ENCODE measurements at places on chromosomes 2 and 18.

DNA sequence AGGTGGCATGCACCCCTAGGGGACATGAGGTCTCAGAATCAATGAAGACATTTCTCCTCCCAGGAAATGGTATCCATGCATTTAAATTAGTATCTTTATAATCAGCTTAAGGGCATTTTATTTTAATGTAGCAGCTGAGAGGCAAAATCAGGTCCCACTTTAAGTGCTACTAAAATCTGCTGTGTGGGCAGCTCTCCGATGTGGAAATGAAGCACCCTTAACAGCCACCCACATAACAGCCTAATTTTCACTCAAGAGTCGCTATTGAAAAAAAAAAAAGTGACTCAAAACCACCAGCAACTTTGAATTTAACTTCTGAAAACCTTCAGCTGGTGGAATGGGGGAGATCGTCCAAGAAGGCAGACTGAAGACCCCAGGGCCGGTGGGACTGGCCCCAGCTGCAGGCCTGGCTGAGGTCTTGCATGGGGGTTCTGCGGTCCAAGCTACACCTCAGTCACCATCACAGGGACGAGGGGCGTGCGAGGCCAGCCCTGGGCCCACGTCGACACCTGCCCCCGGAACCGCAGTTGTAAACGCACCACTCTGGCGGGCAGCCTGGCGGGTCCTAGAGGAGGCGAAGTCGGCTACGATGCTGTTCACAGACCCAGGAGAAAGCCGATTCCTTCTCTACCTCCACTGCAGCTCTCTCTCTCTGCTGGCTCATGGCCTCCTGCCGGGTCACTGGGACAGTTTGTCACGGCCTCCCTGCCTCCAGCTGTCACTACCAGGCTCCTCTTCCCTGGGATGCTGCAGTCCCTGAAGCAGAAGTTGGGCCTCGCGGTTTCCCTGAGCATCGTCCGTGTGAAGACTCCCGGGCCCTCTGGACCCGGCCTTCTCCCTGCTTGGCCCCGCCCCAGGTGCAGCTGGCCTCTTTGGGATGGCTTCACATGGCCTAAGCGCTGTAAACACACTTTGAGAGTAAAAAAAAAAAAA is 111.9 kb downstream of the KCNF1 start:
- no peak for DNase-seq

GRCh38 chr2:63587814-63588384 is 378 bp downstream of the WDPCP start:
- no peak for DNase-seq

- no peak for DNase-seq
Measured at GRCh38 chr2:85470850-85471800, 52.6 kb downstream of the SH2D6 start.

- DNase-seq, result no peak
Measured at GRCh38 chr18:10864722-10865121, 284.6 kb downstream of the PIEZO2 start.

- no peak for DNase-seq
Measured at GRCh38 chr2:4576075-4576474, 872.7 kb downstream of the DCDC2C start.

DNA sequence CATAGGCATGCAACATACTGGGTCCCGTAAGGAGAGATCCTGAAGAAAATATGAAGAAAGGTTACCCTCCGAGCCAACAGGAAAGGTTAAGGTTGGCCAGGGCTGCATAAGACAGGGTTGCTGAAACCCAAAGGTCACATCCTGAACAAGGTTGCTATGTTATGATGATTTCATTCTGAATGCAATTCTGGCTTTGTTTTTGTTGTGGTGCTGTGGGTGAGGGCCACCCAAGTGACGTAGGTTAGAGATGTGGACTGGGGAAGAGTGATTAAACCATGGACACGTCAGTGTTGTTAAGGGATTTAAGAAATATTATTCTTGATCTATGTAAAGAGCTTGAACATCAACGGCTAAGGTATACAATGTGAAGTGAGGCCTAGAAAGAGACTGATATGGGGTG is 60.0 kb downstream of the ZEB2 start:
- no peak for DNase-seq

GRCh38 chr2:230976671-230977171 is 19.2 kb upstream of the SPATA3 start:
- DNase-seq, result no peak

GRCh38 chr2:118529908-118530599 is 317.4 kb downstream of the EN1 start:
- DNase-seq, result no peak

DNA sequence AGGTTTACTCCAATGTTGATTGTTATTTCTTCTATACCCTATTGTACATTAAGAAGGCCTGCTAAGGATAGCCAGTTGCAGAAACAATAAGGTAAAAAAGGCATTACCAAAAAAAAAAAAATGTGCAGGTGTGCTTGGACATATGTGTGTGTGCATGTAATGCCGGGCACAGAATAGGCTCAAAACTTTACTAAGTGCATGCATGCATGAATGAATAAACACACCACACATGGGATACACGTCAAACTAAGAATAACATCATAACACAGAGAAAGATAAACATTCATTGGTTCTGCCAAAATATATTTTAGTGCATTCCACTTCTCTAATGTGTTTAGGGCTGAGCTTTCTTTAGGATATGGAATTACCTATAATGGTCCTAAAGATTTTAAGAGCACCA is 298.2 kb downstream of the TCF4 start:
- DNase-seq, result no peak

- no peak for DNase-seq
Measured at GRCh38 chr2:149169656-149170055, 131.2 kb downstream of the LYPD6B start.

DNA sequence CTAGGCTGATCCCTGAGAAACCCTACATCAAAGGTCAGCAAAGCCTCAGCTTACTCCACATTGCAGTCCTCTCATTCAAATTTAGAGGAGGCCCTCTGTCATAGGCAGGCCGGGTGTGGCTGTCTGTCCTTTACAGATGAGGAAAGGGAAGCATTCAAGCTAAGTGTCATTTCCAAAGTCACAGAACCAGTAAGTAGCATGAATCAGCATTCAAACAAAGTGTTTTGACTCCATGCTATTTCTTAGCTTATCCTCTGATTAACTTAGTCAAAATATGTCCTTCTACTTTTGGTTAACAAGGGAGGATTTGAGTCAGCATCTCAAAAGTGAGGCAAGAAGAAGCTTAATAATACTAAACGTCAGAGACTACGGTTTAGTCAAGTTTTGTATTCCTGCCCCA is 409.0 kb upstream of the POU3F3 start:
- no peak for DNase-seq

GRCh38 chr2:160576054-160576499 is 82.5 kb upstream of the RBMS1 start:
- DNase-seq, result no peak

GRCh38 chr2:201072201-201072530 is 365 bp downstream of the NDUFB3 start:
- DNase-seq, result no peak

GRCh38 chr2:236505041-236505440 is 64.6 kb upstream of the ACKR3 start:
- DNase-seq, result no peak

DNA sequence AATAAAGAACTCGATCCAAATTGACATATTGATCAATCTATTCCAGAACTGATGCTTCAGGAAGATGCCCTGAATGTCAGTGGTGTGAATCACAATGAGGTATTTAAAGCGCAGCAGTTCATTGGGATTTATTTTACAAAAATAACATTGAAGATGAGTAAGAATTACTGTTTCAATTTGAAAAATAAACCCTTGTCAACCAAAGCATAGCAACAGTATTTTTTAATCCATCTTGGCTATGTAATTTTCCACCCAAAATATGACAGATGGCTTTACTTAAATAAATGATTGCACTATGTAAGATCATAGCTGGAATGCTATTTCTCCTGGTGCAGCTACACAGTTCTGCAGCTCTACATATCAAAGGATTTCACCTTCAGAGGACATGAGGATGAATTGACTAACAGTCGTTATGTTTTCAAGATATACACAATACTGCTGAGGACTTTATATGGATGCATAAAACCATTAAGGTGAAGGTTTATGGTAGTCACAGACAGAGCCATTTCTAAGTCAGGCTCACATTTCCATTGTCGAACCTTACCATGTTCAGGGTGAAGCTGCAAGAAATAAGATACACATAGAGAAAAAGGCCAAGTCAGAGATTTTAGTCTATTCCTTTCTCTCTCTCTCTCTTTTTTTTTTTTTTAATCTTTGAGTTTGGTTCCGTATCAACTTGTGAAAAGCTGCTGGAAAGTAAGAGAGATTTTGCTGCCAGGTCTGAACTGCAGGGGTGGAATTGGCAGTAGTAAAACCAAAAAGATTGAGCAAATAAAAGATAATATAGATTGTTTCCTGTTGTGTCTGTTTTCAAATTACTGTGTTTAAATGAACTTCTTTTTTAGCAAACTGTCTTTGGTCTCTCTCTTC is 398.0 kb upstream of the CDH20 start:
- DNase-seq, result no peak

- DNase-seq, result no peak
Measured at GRCh38 chr2:143144813-143145455, 15.7 kb downstream of the ARHGAP15 start.

GRCh38 chr18:77528872-77529271 is 279.2 kb downstream of the GALR1 start:
- no peak for DNase-seq

- no peak for DNase-seq
Measured at GRCh38 chr2:17933256-17933655, 54.8 kb downstream of the KCNS3 start.

DNA sequence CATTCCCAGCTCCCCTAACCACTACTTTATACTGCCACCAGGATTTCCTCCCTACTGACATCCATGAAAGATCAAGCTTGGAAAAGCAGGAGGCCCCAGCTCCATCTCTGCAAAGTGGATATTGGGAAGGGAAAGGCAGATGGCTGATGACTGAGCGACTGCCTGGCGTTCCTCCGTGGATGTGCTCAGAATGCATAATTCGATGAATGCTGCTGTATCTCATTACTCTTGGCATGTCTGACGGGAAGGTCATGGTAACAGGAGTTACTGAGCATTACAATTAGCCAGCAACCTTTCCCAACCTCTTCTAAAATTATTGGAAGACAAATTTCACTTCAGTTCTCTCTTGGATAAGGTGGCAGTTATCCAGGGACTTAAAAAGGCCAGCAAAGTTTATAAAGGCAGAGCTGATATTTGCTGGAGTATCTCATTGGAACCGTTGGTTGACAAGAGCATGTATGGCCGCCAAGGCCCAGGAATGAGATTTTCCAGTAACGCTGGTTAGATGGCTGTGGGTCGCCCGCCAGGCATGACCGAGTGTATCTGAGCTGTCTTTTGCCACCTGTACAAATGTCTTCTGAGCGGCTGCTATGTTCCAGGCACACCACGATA is 34.5 kb downstream of the KCNE4 start:
- DNase-seq, result no peak

DNA sequence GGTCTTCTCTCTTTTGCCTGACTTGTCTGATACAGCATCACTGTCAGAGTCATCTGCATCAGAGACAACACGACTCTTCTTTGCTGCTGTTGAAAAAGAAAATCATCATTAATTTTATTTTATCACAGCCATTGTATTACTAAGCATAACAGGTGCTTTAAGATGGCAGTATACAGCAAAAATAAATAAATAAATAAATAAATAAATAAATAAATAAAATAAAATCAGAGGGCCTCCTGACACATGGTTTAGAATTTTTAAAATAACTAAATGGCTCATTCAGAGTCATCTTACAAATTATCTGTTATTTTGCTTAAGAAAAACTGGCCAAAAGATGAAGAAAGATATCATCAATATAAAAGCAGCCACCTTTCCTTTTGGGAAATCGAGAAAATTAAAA is 22.8 kb downstream of the IWS1 start:
- DNase-seq, result no peak

DNA sequence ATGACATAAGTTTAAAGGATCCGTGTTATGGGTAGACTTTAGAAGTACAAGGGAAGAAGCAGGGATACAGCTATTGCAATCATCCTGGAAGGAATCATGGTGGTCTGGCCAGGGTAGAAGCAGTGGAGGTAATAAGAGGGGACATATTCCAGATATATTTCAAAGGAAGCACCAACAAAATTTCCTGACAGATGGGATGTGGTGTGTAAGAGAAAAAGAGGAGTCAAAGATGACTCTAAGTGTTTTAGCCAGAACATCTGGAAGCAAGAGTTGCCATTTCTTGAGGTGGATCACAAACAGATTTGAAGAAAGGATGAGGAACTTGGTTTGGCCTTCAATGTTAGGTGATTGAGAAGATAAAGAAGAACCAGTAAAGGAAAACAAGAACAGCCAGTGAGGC is 133.1 kb upstream of the CTAGE1 start:
- DNase-seq, result no peak

DNA sequence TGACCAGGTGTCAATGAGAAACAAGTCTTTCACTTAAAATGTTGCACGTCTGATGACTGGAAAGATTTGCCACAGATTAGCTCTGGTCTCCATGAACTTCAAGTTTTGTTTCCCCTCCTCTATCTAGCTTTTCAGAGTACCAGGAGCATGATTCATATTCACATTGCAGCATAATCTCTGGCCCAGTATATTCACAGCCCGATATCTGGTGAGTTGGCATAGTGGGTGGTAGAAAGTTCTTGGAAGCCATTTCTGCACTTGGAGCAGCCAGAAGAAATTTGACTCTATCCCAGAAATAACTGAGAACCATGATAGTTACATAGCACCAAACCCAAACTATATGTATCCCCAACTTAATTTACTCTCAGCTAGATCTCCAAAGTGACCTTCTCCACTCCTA is 503.9 kb downstream of the PID1 start:
- no peak for DNase-seq

DNA sequence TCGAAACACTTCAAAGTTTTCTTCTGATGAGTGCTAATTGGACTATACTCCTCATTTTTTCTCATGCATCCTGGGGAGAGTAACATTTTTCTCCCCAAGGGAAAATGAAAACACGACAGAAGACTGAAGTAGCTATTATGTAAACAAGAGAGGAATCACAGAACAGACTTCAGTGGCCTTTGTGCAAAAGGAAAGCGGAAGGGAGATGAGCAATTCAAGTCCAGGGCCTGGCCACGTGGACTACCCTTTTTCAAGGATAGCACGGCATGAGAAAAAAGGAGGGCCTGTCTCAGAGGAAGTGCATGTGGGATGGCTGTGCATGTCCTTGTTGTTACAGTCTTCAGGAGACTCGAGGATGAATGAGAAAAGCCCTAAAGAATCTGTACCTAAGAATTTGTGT is 43.8 kb upstream of the KCNE4 start:
- no peak for DNase-seq

- DNase-seq, result no peak
Measured at GRCh38 chr18:2538844-2539243, 32.5 kb downstream of the METTL4 start.

GRCh38 chr2:9473985-9474360 is 378 bp upstream of the IAH1 start:
- DNase-seq, result peak; percentile 40

DNA sequence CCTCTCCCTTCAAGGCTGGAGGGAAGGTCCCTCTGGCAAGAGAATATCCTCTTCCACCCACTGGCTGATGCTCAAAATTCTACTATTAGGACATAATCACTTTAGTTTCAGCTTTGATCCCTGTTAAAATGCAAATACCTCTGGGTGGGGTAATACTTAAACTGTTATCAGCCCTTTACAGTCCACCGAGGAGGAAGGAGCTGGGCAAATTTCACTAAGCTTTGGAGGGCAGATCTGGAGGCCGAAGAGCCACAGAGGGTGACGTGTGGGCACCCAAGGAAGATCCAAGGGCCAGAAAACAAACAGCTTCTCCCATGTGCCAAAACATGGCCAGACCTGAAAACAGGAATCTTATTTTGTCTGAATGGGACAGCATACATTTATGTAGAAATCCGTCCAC is 74.6 kb upstream of the BCL11A start:
- no peak for DNase-seq
